ENCODE measurements at places on chromosomes 16 and 17. TPM values are rescaled to one million over a fixed set of nuclear protein-coding genes. Genes with fewer than 3 reads are reported as not detected.

Gene TMED6
- 5.2 TPM for polyA plus RNA-seq

- H3K27ac ChIP-seq: peak overlapping the region; percentile 100
- H3K36me3 ChIP-seq: no peaks in the 10 kb centered on the region
- peaks cover 42% of the 10 kb centered on the region for H3K4me1 ChIP-seq
- H3K27me3 ChIP-seq: no peaks in the 10 kb centered on the region
- DNase-seq: peak; percentile 98
Observed at GRCh38 chr17:75785016-75785890, 647 bp downstream of the UNK start.

GRCh38 chr17:5249615-5250014 is 15.0 kb upstream of the SCIMP start:
- no peak overlapping the region for H3K4me3 ChIP-seq
- H3K27ac ChIP-seq: no peak overlapping the region
- DNase-seq: no peak
- no peaks in the 10 kb centered on the region for H3K4me1 ChIP-seq

GRCh38 chr16:78503602-78504001 is 404.1 kb downstream of the WWOX start:
- no peaks in the 10 kb centered on the region for H3K36me3 ChIP-seq
- peak; percentile 36 for DNase-seq
- no peak overlapping the region for H3K27ac ChIP-seq
- no peak overlapping the region for H3K4me3 ChIP-seq
- no peaks in the 10 kb centered on the region for H3K27me3 ChIP-seq

Gene ALOXE3
- polyA plus RNA-seq: not detected

DNA sequence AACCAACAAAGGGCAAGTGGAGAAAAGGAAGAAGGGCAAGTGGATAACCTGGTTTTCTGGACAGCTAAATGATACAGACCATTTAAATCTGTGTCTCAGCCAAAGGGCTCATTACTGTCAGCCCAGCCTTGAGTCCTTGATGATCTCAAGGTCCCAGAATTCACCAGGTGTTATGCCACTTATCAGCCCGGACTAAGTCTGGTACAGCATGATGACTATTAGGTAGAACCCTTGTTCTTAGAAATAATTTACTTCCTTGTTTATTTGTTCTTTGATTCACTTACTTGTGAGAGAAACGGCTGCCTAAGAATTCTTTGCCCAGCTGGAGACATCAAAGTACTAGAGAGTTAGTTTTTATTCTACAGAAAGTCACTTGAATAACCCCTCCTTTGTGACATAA is 3.5 kb downstream of the PDILT start:
- no peaks in the 10 kb centered on the region for H3K36me3 ChIP-seq
- H3K27ac ChIP-seq: peak overlapping the region; percentile 31
- H3K27me3 ChIP-seq: no peaks in the 10 kb centered on the region
- no peak for DNase-seq
- H3K4me3 ChIP-seq: no peak overlapping the region

- no peak for DNase-seq
- H3K27ac ChIP-seq: no peak overlapping the region
- no peaks in the 10 kb centered on the region for H3K36me3 ChIP-seq
- H3K4me3 ChIP-seq: no peak overlapping the region
Observed at GRCh38 chr17:43905400-43905984, 1.8 kb downstream of the MPP2 start.

Gene PITPNM3
- polyA plus RNA-seq: 1.7 TPM

DNA sequence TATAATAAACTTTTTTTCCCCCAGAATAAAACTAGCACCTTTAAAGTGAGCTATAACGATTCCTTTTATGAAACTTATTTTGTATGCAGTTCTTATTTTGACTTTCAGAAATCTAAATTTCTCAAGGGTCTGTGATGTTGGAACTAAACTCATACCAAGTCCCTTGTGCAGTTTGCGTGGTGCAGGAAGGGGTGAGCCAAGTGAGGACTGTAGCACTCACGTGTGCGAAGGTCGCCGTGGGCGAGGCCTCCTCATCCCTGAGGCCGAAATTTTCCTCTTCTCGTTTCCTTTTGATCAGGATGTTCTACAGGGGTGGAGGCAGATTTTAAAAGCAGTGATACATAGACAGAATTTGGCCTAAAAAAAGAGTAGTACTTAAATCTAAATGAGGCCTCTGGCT is 73.7 kb downstream of the RPTOR start:
- H3K27me3 ChIP-seq: no peaks in the 10 kb centered on the region
- H3K4me1 ChIP-seq: no peaks in the 10 kb centered on the region

DNA sequence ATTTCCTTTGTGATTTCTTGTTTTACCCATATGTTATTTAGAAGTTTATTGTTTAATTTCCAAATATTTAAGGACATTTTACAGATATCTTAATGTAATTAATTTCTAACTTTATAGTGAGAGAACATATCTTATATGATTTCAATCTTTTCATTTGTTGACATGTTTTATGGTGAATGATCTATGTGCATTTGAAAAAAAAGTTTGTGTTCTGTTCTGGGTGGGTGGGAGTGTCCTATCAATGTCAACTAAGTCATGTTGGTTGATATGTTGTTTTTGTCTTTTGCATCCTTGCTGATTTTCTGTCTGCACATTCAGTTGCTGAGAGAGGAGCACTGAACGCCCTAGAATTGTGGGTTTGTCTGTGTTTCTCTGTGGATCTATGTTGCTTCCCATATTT is 50.3 kb upstream of the CBFA2T3 start:
- H3K27ac ChIP-seq: no peak overlapping the region
- H3K4me3 ChIP-seq: no peak overlapping the region
- no peak for DNase-seq
- no peaks in the 10 kb centered on the region for H3K4me1 ChIP-seq
- no peaks in the 10 kb centered on the region for H3K27me3 ChIP-seq
- H3K36me3 ChIP-seq: no peaks in the 10 kb centered on the region

Gene CCDC47
- 31.4 TPM for polyA plus RNA-seq

DNA sequence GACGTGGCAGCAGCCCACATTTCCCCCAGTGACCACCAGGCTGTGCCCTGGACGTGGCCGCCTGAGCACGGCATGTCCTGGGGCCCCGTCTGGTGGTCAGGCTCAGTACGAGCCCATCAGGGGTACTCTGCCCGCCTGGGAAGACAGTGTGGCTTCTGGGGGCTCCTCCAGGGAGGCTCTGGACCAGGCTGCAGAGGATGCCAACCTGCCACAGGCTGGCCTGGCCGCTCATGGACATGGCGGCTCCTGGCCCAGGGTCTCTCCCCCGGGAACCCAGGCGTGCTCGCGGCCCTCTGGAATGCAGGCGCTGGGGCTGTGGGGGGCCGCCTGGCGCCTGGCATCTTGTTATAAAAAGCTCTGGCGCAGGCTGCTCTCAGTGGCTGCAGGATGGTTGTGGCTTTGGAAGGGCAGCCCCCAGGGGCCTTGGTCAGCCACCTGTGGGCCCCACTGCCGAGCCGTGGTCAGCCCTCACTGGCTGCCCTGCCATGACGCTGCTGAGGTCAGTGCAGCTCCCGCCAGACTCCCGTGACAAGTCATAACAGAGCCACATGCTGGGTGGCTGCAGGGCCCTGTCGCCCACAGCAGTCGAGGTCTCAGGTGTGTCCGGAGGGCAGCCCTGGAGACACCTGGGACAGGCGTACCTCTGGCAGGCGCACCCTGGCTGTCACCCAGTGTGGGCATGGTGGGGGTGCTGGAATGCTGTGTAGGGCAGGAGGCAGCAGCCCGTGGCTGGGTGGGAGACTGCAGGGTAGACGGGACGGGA is 15.0 kb downstream of the CENPX start:
- no peak for DNase-seq
- H3K27me3 ChIP-seq: no peaks in the 10 kb centered on the region
- H3K4me1 ChIP-seq: no peaks in the 10 kb centered on the region
- H3K4me3 ChIP-seq: no peak overlapping the region
- H3K36me3 ChIP-seq: no peaks in the 10 kb centered on the region

DNA sequence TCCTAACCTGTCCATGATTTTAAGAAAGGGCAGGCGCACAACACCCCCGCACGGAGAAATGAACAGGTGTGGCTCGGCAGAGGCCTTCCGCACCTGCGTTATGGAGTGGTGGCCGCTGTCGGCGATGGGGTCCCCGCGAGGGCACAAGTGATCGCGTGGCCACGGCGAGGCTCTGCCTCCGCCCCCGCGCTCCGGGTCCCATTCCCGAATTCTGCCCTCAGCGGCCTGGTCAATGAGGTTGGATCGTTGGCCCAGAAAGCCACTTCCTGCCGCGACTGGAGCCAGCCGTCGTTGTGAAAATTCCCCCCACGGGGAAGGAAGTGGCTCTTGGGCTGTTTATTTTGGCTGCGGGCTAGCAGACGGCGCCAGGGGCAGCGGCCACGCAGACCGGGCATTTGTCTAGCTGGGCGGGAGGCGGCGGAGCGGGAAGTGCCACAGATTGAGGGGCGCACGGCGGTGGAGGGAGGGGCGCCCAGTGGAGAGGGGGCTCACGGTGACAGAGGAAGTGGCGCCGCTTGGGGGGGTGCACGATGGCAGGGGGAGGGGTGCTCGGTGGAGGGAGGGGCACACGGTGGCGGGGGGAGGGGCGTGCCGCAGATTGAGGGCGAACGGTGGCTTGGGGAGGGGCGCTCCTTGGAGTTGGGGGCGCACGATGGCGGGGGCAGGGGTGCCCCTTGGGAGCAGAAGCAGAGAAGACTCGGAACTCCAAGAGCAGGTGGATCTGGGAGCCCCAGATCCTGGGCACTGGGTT is 25.0 kb downstream of the MRC2 start:
- peak overlapping the region; percentile 67 for H3K27ac ChIP-seq
- H3K4me3 ChIP-seq: peak overlapping the region; percentile 41
- H3K36me3 ChIP-seq: no peaks in the 10 kb centered on the region
- DNase-seq: peak; percentile 71

DNA sequence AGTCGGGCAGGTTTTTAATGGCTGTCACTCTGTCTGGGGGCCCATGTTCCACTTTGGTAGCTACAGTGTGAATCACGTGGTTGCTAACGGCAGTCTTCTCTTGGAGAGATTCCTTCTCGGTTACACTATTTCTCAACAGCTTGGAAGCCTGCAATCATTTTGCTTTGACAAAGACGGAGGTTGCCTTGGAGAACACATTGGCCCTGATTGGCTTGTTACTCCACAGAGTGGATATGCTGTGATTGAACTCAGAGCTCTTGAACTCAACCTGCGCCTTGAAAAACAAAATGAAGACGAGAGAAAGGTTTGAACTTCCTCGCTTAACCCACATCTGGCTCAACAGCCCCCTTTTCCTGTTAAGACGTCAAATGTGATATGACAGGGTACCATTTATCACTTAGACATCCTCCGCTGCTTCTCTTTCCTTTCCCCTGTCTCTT is 218.9 kb downstream of the MAF start:
- no peaks in the 10 kb centered on the region for H3K4me1 ChIP-seq
- H3K4me3 ChIP-seq: no peak overlapping the region
- H3K36me3 ChIP-seq: no peaks in the 10 kb centered on the region

GRCh38 chr17:13947499-13947898 is 121.8 kb upstream of the COX10 start:
- no peaks in the 10 kb centered on the region for H3K4me1 ChIP-seq
- H3K36me3 ChIP-seq: no peaks in the 10 kb centered on the region
- H3K27me3 ChIP-seq: no peaks in the 10 kb centered on the region
- no peak overlapping the region for H3K27ac ChIP-seq

GRCh38 chr16:81590714-81591544 is 146.3 kb downstream of the CMIP start:
- H3K4me3 ChIP-seq: no peak overlapping the region
- H3K27me3 ChIP-seq: no peaks in the 10 kb centered on the region
- no peaks in the 10 kb centered on the region for H3K36me3 ChIP-seq
- no peaks in the 10 kb centered on the region for H3K4me1 ChIP-seq

GRCh38 chr17:63446753-63447470 is 806 bp upstream of the CYB561 start:
- peak; percentile 77 for DNase-seq
- peak overlapping the region; percentile 98 for H3K27ac ChIP-seq
